ENCODE measurements at places on chromosomes 3 and 15.

DNA sequence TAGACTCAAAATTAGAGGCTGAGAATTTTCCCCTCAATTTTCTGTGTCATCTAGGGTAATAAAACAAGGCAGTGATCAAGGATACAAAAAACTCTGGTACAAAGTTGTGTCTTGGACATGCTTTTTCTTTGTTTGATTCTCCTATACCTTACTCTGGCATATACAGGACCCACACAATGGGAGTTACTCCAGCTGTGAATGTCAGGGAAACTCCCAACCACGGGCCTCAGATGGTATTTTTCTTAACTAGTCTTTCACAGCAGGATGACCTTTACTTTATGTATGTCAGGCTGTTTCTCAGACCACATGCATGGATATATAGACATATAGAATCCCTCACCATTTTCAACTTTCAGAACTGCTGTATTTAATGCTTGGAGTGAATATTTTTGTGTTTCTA is 41.3 kb downstream of the FEZF2 start:
- no peak for DNase-seq

DNA sequence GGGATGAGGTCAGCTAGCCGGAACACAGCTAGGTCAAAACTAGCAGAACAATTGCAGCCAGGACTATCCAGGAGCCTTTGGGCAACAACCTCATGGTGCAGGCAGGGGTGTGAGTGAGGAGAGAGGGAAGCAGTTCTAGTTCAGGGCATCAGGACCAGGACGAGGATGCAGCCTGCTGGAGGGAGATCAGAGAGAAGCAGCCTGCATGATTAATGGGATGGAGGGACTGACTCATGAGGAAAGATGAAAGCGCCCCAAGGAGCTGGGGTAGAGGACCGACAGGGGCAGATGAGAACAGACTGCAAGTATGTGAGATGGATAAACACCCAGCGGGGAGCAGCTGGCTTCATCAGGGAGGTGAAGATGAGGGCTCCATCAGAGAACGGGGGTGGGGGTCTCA is 37.9 kb upstream of the LRTM1 start:
- DNase-seq = no peak

DNA sequence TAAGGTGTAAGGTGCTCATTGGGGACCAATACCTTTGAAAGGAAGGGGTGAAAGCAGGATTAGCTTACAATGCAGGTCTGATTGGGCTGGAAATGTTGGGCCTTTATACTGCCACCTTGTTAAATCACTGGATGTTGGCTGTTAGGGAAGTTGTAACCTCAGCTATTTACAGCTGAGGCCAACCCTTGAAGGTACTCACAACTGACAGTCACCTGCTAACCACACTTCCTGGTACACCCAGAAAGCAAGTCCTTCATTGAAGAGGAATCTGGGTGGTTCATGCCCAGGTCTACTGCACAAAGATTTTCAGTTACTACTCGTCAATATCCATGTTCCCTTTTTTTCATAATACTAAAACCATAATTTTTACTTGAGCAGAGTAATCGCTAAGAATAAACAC is 65.4 kb upstream of the CLDN18 start:
- DNase-seq = no peak

DNA sequence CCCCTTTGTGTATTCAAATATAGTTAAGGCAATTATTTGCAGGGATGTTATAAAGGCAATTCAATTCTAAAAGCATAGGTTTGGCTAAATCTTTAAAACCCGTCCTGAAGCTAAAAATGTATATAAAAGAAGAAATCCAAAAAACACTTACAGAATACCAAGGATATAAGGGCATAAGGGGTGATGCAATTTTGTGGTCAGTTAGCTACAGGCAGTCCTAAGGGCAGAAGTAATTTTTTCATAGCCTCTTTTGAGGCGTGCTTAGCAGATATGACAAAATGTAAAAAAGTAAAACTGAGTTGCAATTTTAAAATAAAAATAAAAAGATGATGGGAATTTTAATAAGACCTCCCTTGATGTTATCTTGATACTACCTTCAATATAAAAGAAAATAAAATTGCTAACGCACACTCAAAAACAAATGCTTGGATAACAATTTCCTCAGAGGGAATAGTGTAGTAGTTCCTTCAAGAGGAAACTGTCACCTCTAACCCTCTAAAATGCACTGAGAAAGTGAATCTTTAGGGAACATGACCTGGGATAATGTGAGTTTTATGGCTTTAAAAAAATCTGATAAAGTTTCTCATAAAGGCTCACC is 104.2 kb downstream of the MYH15 start:
- DNase-seq = no peak

- DNase-seq = no peak
Measured at GRCh38 chr3:153443961-153444360, 281.9 kb downstream of the RAP2B start.

All from WERI-Rb-1 (cell line).